ENCODE measurements at places on chromosomes 6 and 20. TPM values are rescaled to one million over a fixed set of nuclear protein-coding genes. Genes with fewer than 3 reads are reported as not detected.

CTNNBL1 gene
- total RNA-seq: 47.5 TPM

DNA sequence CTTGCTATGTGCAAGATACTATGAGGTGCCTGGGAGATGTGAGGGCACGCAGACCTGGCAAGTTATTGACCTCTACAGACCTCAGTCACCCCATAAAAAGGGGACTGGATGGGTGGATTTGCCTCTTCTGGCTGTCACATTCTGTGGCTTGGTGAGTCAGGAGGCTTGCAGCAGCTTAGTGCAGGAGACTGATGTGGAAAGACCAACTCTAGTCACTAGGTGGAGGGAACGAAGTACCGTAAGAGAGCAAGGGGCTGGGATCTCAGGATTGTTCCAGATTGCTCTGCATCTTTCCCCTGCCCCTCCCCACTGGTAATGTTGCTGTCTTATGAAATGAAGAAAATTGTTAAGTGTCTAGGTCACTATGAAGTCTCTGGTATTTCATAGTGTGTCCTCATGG, 3.3 kb downstream of the MAPRE1 start:
- peaks cover 71% of the 10 kb centered on the region for H3K4me1 ChIP-seq
- H3K36me3 ChIP-seq: no peaks in the 10 kb centered on the region
- peak overlapping the region; percentile 91 for H3K27ac ChIP-seq
- H3K4me3 ChIP-seq: peak overlapping the region; percentile 95
- no peaks in the 10 kb centered on the region for H3K27me3 ChIP-seq

DNA sequence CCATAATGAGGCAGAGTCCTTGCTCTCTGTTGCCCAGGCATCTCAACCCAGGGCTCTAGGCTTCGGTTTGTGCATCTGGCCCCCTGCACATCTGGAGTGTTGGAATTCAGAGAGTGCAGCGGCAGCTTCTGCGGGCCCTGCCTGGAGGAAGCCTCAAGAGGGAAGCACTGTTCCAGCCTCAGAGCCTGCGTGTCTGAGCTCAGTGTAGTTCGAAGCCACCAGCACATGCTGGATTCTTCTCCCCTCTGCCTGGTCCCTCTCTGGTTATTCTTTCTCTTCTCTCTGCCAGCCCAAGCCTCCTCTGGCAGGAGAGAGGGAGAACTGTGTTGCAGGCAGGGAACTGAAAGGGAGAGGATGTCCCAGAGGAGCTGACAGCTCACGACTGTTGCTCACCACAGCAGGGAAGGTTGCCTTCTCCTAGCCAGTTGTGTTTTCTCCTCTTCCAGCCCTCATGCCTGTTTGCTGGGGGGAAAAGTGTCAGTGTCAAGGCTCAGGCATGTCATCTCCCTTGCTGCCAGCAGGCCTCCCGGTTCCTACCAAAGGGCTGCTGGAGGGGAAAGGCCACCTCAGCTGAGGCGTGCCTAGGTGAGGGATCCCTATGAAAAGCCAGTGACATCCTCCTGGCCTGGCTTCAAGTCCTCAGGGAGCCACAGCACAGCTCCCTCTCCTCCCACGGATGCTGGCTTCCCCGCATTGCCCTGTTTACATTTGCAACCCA, 126.0 kb upstream of the LRFN2 start:
- H3K4me1 ChIP-seq: no peaks in the 10 kb centered on the region
- no peak overlapping the region for H3K4me3 ChIP-seq
- no peaks in the 10 kb centered on the region for H3K36me3 ChIP-seq
- H3K27ac ChIP-seq: no peak overlapping the region
- DNase-seq: no peak
- peaks cover 1% of the 10 kb centered on the region for H3K27me3 ChIP-seq

- H3K4me3 ChIP-seq: no peak overlapping the region
- no peak overlapping the region for H3K27ac ChIP-seq
- H3K4me1 ChIP-seq: peaks cover 9% of the 10 kb centered on the region
- peaks cover 10% of the 10 kb centered on the region for H3K27me3 ChIP-seq
- H3K36me3 ChIP-seq: no peaks in the 10 kb centered on the region
- no peak for DNase-seq
Measured at GRCh38 chr6:33508935-33509926, 54.9 kb downstream of the ZBTB9 start.

ETV7 gene
- not detected for total RNA-seq

DNA sequence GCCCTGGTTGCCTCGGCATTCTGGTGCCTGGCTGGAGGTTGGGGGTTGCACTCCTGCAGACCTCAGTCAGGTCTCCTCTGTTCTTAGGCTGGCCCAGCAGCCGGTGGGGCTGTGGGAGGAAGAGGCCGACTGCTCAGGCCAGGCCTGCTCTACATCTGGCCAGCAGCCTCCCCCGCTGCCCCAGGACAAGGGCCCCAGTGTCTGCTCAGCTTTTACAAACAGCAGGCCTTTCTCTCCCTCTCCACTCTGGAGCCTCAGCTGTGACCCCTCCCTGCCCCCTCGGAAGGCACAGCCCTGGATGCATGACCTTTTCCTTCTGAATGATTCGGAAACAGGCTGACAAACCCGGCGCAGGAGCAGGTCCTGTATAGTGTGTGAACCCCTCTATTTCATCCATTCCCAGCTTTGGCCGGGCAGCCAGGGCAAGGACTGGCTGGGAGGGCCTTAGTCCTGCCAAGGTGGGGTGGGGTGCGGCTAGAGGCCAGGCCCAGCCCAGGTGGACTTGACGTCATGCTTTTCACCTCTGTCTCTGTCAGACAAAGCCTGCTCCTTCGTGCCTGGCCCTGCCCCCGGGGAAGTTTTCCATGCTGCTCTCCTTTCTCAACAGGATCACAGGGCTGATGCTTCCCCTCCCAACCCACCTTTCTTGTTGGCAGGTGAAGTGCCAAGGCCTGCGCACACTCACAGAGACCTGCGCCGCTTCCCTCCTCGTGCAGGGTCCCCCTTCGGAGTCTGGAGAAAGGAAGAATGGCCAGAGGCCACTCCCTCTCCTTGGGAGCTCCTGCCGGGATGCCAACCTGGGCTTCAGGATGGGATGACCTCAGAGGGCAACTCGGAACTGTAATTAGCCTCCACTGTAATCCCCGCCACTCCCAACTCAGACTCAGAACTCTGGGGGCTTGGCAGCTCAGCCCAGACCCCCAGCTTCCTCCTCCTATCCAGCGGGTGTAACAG, 10.1 kb upstream of the ITPR3 start:
- no peak overlapping the region for H3K27ac ChIP-seq
- no peaks in the 10 kb centered on the region for H3K27me3 ChIP-seq
- no peak overlapping the region for H3K4me3 ChIP-seq
- peaks cover 5% of the 10 kb centered on the region for H3K4me1 ChIP-seq
- H3K36me3 ChIP-seq: no peaks in the 10 kb centered on the region
- DNase-seq: no peak

DNA sequence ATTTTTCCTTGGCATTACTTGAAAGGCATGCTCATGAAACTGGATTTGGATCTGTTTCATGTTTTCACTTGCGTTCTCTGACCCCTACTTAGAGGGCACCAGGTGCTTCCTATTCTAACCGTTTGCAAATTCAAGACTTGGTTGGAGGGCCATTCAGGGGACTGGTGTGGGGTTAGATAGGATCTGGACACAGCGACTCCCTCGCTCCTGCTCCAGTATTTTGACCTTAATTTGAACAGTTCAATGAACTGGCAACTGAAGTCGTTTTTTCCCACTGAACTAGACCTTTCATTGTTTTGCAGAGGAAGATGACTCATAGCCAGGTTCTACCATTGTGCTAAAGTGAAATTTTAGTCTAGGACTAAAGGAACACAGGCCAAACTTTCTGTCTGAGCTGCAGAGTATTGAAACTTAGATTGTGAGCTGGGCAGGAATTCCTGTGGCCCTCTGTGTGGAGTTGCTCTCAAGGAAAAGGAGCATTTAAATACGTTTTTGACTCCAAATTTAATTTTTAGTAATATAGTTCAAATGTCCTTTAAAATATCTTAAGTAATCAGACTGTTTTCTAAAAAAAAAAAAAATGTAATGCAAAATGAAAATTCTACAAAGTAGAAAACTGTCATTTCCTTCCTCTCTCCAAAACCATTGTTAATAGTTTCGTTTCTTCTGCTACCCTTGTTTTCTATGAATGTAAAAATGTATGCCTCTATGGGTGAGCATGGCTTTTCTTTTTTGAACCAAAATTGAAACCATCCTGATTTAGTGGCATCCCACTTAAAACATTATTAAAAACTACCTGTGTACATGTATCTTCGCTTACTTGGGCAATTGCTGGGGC, 64.8 kb downstream of the UTRN start:
- no peaks in the 10 kb centered on the region for H3K27me3 ChIP-seq
- no peak for DNase-seq
- H3K4me3 ChIP-seq: peak overlapping the region; percentile 85
- peaks cover 48% of the 10 kb centered on the region for H3K4me1 ChIP-seq
- H3K36me3 ChIP-seq: peaks cover 7% of the 10 kb centered on the region

AGER gene
- total RNA-seq: 60.3 TPM

RAB44 gene
- not detected for total RNA-seq

NTSR1 gene
- total RNA-seq: not detected

- H3K27ac ChIP-seq: no peak overlapping the region
- no peaks in the 10 kb centered on the region for H3K27me3 ChIP-seq
- no peak for DNase-seq
- peaks cover 3% of the 10 kb centered on the region for H3K4me1 ChIP-seq
- no peak overlapping the region for H3K4me3 ChIP-seq
Measured at GRCh38 chr6:7900621-7901020, 10.0 kb downstream of the TXNDC5 start.

PDE7B gene
- 0.49 TPM for total RNA-seq

TAPBP gene
- total RNA-seq: 212 TPM

GRCh38 chr6:352896-353470, 38.6 kb upstream of the IRF4 start:
- H3K4me1 ChIP-seq: peaks cover 13% of the 10 kb centered on the region
- no peak overlapping the region for H3K27ac ChIP-seq

- H3K27ac ChIP-seq: peak overlapping the region; percentile 81
- no peaks in the 10 kb centered on the region for H3K27me3 ChIP-seq
- no peak for DNase-seq
- no peaks in the 10 kb centered on the region for H3K36me3 ChIP-seq
- H3K4me3 ChIP-seq: no peak overlapping the region
- peaks cover 8% of the 10 kb centered on the region for H3K4me1 ChIP-seq
Measured at GRCh38 chr6:45633272-45633908, 255.7 kb upstream of the SUPT3H start.

GRCh38 chr6:161151660-161152526, 122.0 kb downstream of the AGPAT4 start:
- H3K4me1 ChIP-seq: no peaks in the 10 kb centered on the region
- no peaks in the 10 kb centered on the region for H3K27me3 ChIP-seq
- peaks cover 9% of the 10 kb centered on the region for H3K36me3 ChIP-seq
- no peak for DNase-seq
